Fibroblast of gingiva (primary cell): ENCODE measurements at places on chromosomes 1 and 21.

- no peak for DNase-seq
These were observed 100.2 kb upstream of the RAB3GAP2 start for GRCh38 chr1:220372451-220372850.

GRCh38 chr21:34133392-34133791 lies 60.0 kb downstream of the MRPS6 start:
- DNase-seq: no peak

- DNase-seq: no peak
These were observed 43.3 kb upstream of the PUM1 start for GRCh38 chr1:31108861-31109260.

GRCh38 chr21:37276377-37276776 lies 9.2 kb upstream of the VPS26C start:
- DNase-seq: no peak

GRCh38 chr1:232611834-232612233 lies 18.1 kb downstream of the SIPA1L2 start:
- DNase-seq: no peak

DNA sequence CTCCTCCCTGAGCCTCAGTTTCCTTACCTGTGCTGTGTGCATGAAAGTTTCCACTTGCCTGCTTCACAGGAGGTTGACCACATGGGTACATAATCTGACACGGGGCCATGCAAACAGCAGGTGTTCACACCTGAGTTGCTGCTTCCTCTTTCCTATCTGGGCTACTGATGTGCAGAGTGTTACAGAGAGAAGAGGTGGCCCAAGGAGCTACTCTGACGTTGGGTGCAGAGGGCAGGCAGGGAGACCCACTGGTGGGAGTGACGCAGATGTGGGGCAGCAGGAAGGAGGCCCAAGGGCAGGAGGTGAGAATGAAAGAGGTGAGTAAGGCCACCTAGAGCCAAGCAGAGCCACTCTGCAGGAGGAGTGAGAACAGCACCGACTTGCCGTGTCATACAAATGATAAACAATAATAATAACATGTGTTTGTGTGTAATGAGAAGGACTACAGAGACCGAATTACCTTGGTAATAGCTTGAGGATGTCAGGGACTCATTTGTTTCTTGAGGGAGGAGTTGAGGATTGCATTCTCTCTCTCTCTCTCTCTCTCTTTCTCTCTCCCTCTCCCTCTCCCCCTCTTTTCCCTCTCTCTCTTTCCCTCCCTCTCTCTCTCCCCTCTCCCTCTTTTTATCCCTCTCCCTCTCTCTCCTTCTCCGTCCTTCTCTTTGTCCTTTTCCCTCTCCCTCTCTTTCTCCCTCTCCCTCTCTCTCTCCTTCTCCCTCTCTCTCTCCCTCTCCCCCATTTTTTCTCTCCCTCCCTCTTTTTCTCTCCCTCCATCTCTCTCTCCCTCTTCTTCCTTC lies 87.4 kb upstream of the IGSF21 start:
- no peak for DNase-seq

- DNase-seq: no peak
These were observed 170.6 kb downstream of the PIGK start for GRCh38 chr1:77048615-77049005.

DNA sequence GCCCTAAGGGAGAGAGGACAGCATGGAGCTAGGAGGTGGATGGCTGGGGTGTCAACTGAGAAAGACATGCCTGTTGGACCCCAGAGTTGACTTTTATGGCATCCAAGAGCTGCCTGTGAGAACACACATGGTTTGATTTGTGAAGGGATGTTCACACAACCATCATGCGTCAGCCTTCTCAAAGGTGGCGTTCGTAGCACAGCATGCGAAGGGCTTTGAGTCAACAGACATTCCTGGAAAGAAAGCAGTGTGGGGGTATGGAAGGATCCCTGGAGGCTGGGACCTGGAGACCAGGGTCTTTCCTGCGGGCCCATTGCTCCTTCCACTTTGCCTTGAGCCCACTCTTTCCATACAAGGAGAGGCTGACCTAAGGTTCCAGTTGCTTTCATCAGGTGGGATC lies 6.4 kb upstream of the WNT3A start:
- no peak for DNase-seq

DNA sequence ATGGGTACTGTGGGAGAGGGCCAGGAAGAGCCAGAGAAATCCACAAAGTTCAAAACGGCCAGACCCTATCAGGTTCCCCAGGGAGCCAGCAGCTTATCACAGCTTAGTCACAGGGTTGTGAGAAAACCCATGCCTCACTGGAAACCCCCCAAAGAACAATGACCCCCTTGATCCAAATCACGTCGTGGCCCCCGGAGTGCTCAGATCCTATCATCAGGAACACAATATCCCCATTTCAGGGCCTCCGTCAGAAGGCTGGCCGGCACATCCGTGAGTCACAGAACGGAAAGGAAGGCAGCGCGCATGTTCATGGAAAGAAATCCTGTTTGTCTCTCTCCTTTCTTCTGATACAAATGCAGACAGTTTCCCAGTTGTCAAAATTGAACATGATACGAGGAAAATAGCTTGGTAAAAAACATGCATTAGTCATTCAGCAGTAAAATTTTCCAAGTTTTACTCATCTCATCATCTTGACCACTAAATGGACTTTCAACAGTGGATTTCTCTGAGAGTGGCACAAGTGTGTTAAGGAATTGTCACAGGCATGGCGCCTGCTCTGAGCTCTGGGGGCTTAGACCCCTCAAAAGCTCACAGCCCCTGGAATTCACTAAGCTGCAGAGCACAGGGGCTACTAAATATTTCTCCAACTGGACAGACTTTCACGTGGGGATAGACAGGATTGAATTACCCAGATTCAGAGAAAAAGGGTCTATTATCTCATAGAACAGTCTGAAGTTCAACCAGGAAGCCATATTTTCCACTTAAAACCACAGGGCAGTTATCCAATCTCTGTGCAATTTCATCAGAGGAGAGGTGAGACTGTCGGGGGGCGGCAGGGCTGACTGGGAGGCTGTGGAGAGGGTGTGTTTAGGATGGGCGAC lies 124.8 kb downstream of the RIPK4 start:
- peak; percentile 85 for DNase-seq

GRCh38 chr1:86387916-86388627 lies 8.1 kb downstream of the ODF2L start:
- no peak for DNase-seq

DNA sequence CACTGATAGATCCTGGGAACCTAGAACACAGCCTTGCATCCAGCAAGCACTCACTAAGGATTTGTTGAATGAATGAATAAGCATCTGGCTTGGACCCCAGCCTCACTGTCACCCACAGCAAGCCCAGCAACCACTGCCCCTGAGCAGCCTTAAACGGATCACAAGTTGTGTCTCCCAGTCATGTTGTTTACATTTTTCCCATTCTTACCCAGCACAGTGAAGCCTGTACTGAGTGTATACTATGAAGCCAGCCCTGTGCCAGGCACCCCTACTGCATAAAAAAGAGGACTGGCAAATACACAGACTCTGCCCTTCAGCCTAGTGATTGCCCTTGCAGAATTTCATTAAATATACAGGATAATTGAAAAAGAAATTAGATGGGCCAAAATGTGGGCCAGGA lies 30.2 kb downstream of the RRAGC start:
- no peak for DNase-seq

GRCh38 chr21:26194811-26195251 lies 24.3 kb upstream of the APP start:
- peak; percentile 74 for DNase-seq

- no peak for DNase-seq
These were observed 28.2 kb downstream of the NAV1 start for GRCh38 chr1:201566933-201567801.

- DNase-seq: no peak
These were observed 7.4 kb downstream of the LURAP1 start for GRCh38 chr1:46210561-46210960.
